ENCODE measurements at places on chromosomes 5 and 9.

- DNase-seq = peak; percentile 11
Measured at GRCh38 chr5:134005417-134006061, 764 bp upstream of the VDAC1 start.

DNA sequence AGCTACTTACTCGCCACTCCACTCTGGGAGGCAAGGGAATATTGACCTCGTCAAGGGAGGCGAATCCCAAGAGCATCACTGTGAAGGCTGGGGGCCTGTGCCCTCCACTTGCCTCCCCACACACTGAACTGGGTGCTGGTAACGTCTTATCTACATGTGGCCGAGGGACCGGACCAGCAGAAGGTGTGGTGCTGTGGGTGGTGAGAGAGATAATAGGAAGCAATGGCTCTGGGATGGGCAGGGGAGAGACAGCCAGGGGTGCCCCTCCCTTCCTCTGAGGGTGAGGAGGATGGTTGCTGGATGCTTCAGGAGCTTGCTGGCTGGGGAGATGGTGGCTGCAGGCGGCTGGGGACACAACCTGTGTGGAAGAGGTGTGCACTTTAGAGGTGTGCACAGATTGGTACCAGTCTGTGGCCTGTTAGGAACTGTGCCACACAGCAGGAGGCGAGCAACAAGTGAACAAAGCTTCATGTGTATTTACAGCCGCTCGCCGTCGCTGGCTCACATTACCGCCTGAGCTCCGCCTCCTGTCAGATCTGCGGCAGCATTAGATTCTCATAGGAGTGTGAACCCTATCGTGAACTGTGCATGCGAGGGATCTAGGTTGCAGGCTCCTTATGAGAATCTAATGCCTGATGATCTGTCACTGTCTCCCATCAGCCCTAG lies 100.3 kb downstream of the ENTREP1 start:
- no peak for DNase-seq

DNA sequence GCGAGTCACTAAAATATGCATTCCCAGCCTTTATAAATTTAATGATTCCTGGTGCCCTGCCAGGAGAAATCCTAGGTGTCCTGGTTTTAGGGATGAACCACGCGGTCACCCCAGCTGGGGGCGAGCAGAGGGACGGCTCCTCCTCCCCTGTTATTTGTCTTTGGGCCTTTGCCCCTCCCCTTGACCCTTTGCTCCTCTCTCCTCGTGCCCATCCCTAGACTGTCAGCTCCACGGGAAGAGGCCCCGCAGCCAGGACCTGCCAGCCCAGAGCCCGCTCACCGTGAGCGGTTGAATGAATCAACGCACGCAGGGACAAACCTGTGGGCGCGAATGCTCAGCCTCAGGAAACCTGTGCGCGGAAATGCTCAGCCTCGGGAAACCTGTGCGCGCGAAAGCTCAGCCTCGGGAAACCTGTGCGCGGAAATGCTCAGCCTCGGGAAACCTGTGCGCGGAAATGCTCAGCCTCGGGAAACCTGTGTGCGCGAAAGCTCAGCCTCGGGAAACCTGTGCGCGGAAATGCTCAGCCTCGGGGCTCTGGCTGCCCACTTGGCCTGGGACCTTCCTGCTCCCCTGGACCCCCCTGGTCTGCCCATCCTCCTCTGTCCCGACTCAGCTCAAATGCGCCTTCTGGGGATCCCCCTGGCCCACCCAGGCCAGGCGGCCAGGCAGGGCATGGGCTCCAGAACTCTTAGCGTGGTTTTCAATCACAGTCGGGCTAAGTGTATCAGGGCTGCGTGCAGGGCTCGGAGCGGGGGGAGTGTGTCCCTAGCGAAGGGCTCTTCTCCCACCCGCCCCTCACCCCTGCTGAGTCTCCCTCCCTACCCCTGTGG lies 140.5 kb upstream of the COL5A1 start:
- no peak for DNase-seq

DNA sequence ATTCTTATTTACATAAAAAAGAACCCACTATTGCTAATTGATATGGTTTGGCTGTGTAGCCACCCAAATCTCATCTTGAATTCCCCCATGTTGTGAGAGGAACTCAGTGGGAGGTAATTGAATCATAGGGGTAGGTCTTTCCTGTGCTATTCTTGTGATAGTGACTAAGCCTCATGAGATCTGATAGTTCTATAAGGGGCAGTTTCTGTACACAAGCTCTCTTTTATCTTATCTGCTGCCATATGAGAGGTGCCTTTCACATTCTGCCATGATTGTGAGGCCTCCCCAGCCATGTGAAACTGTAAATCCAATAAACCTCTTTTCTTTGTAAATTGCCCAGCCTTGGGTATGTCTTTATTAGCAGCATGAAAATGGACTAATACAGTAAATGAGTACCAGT lies 58.2 kb upstream of the PRR16 start:
- DNase-seq = no peak

DNA sequence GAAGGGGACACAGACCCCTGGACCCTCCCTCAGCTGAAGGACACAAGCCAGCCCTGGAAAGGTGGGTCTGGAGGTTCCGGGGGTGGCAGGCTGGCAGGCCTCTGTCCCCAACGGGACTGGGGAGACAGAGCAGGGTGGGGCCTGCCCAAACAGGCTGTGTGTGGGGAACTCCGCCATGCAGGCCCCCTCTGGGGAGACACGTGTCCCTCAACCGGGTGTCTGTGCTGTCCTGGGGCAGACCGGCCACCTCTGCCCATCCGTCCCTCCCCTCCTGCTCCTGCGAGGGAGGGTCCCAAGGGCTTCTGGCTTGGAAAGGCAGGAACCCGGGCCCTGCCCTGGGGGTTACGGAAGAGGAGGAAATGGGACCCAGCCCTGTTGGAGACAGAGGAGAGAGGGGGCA lies 1.4 kb downstream of the SLC34A3 start:
- DNase-seq = no peak

DNA sequence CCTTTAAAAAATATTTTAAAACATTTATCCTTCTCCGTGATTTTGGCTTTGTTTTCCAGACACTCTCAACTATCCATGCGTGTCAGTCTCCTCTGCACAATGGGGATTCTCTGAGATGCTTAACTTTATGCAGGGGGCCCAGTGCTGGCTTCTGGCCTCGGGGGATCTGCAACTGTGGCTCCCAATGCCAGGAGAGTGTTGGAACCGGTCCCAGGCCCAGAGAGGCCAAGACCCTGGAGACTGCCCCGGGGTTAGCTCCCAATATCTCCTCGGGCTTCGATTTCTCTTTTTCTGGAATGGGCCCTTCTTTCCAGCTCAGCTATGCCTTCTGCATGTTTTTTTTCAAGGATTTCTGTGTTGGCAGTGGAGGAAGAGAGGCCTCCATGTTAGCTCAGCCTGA lies 20.1 kb upstream of the SARDH start:
- DNase-seq = no peak
